ENCODE measurements at places on chromosomes 3 and 15. TPM values are rescaled to one million over a fixed set of nuclear protein-coding genes. Genes with fewer than 3 reads are reported as not detected.

DNA sequence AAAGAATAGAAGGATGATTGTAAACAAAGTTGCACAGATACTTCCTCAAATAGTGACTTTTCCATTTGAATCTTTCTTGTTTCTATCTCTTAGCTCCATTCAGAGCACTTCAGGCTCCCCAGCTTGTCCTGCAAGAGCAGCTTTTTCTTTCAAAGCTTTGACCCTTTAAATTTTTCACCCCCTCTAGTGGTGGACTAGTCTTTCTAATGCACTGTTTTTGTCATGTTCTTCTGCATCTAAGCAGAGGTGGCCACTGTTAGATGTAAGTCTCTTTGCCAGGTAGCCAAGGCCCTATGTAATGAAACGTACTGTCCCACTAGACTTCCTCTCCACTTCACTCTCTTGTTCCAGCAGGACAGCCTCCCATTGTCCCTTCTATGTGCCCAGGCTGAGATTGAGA lies 74.0 kb upstream of the MANF start:
- DNase-seq: no peak

GRCh38 chr3:53780806-53781205 lies 65.4 kb downstream of the CHDH start:
- DNase-seq: no peak

DNA sequence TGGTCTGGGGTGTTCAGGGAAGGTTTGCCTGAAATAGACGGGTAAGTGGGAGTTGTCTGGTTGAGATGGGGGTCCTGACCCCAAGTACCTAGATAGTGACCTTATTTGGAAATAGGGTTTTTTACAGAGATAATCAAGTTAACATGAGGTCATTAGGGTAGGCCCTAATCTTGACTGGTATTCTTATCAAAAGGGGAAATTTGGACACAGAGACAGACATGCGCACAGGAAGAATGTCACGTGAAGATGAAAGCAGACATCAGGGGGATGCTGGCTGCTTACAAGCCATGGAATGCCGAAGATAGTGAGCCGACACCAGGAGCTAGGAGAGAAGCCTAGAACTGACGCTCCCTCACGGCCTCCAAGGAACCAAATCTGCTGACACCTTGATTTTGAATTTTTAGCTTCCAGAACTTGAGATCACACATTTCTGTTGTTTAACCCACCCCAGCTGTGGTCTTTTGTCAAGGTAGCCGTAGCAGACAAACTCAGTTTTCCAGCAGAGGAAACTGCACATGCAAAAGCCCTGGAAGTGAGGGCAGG lies 17.1 kb downstream of the BHLHE40 start:
- no peak for DNase-seq

DNA sequence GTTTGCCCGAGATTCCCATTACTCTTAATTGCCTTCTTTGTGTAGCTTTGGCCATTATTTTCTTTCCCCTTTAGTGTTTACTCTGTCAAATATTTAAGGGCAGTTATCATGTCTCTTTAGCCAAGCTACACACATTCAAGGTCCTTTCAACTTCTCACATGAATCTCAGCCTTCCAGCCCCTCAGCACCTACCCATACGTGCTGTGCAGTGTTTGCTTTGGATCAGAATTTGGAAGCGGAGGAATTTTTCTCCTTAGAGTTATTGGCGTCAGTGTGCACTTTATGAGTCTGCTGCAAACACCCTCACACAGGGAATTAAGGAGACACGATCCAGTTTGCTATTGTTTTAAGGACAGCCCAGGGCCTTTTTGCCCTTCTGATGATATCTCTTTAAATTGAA lies 231.6 kb downstream of the CACNA2D3 start:
- no peak for DNase-seq

GRCh38 chr15:74050556-74051234 lies 31.7 kb downstream of the GOLGA6A start:
- no peak for DNase-seq

GRCh38 chr3:1394188-1394587 lies 301.4 kb downstream of the CNTN6 start:
- DNase-seq: no peak

DNA sequence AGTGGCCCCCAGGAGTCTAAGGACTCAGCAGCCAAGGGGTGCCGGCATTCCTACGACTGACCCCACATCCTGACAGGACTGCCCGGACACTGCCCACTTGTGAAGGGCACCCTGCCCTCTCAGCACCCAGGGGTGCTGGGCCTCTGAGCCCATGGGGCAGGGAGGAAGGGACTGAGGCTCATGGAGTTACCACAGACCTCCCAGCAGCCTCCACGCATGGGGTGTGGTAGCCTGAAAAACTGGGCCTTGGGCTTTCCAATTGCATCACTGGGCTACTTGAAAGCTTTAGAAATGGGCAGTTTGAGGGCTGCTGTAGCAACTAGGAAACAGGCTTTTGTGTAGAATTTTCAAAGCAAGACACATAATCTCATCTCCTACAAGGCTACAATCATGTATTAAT lies 13.2 kb downstream of the TKT start:
- no peak for DNase-seq

GRCh38 chr15:29840926-29841325 lies 18.7 kb upstream of the TJP1 start:
- DNase-seq: no peak

GRCh38 chr15:70526221-70526973 lies 237.0 kb downstream of the UACA start:
- DNase-seq: no peak

- DNase-seq: no peak
Observed at GRCh38 chr3:99881121-99881524, 63.5 kb downstream of the CMSS1 start.

GRCh38 chr15:29822684-29823459 lies 604 bp upstream of the TJP1 start:
- DNase-seq: no peak

DNA sequence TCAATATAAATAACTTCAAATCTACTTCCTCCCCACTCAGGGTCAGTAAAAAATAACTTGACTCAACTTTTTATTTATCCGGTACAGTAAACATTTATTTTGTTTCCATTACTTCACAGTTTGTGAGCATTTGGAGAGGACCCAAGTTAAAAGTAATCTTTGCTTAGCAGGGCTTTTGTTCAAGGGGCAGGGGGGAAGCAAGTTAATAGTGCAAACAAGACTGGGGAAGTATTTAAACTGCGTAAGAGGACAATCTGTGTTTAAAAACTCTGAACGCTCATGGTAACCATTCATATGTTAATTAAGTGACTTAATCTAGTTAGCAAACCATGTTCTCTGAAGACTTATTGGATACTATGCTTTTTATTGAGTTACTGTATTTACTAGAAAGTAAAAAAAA lies 346.2 kb downstream of the SLC9A9 start:
- DNase-seq: no peak

DNA sequence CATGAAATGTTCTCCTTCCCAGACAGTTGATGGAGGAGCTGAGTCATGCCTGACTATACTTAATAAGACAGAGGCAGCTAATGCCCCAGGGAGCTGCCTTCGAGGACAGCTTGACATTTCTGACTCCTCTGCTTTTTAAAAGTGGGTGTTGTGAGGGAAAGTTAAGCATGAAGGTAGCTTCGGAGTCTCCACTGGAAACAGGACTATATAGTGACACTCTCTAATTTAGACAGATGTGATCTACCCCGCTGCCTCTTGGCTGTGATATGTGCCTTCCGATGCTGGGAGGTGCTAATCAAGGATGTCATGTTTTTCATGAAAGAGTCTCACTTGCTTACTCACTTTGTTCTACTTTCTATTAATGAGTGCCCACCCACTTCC lies 72.7 kb downstream of the IL1RAP start:
- peak; percentile 45 for DNase-seq

GRCh38 chr3:10515884-10516495 lies 10.6 kb upstream of the ATP2B2 start:
- DNase-seq: no peak

- no peak for DNase-seq
Observed at GRCh38 chr3:107045791-107046190, 331.4 kb upstream of the CCDC54 start.

DNA sequence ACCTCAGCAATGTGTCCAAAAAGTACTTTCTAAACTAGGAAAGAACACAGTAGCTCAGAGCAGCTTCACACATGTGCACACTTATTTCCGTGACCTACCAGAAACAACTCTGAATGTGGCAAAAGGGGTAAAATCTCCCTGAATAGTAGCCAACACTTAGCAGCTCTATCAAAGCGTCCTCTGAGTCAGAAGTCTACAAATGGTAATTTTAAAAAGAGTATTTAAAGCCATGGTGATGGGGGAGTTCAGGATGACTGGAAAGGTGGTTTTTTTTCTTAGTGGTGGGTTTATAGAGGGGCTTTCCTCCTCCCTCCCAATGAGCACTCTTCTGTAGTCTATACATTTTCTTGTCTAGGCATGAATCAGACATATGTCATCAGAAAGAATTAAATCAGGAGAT lies 223.8 kb upstream of the PRICKLE2 start:
- DNase-seq: no peak

GRCh38 chr3:125083776-125084175 lies 28.0 kb upstream of the HEG1 start:
- DNase-seq: no peak

- no peak for DNase-seq
Observed at GRCh38 chr15:35696767-35697231, 150.8 kb upstream of the DPH6 start.

DNA sequence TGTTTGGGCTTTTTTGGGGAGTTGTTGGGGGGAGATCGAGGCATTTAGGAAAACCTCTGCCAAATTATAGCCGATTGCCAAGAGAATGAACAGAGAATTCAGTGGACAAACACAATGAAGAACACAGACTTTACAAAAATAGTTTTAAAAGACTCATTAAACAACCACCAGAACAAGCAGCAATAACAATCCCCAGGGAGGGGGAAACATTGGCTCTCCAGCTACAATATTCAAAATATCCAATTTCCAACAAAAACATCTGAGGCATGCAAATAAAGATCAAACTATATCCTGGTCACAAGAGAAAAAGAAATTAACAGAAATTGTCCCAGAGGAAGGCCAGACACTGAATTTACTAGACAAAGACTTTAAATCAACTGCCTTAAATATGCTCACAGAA lies 24.5 kb upstream of the ANKRD28 start:
- DNase-seq: no peak

Gene MRAS
- not detected for total RNA-seq

Gene DUOXA1
- total RNA-seq: not detected

Gene GRM2
- total RNA-seq: 1.7 TPM

Gene UTS2B
- not detected for total RNA-seq

Gene ACSBG1
- total RNA-seq: not detected

Gene DUOXA2
- not detected for total RNA-seq

Gene LZTFL1
- 8.4 TPM for total RNA-seq

Gene TM4SF1
- total RNA-seq: not detected

Gene FRMD5
- total RNA-seq: not detected

Gene CEMIP
- not detected for total RNA-seq

Gene GOLGA6D
- total RNA-seq: not detected

Gene MYL3
- total RNA-seq: not detected
